Stimulated activated CD4-positive, alpha-beta T cell treated with anti-CD3 and anti-CD28 coated beads, Interleukin-4, amount 100 ng/mL, for 1 hour (primary cell): ENCODE measurements at places on chromosomes 6 and 20.

GRCh38 chr6:118981884-118982574 lies 47.1 kb upstream of the MCM9 start:
- DNase-seq: no peak

DNA sequence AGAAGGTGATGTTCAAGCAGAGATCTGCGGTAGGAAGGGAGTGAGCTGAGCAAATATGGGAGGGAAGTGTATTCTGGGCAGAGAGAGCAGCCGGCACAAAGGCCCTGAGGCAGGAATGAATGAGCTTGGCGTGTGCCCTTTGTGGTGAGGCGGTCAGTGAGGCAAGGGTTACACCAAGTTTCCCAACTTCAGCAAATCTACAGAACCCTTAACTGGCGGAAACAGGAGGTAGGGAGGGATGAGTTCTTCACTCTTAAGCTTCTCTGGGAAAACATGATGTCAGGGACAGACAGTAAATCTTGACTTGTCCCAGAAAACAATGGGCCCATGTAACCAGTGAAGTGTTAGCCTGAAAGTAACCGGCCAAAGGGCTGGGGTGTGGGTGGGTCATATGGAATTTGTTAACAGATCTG lies 97.1 kb upstream of the PTPN1 start:
- DNase-seq: no peak

- peak; percentile 20 for DNase-seq
Measured at GRCh38 chr20:3222635-3223600, 13.6 kb downstream of the ITPA start.

DNA sequence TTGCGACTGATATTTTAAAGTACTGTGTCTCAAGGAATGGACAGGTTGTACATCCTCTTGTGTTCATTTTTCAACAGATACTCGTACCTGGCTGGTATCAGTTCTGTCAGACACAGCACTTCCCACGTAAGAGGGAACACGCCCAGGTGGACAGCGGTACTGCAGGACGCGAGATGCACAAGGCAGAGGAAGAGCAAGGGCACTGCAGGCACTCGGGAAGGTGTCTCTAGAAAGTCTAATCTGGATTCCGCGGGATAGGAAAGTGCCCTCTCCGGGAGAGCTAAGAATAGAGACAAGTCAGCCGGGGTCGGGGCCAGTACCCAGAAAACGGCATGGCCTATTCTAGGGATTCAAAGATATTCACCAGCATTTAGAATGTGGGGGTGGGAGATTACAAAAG lies 94.2 kb upstream of the MBOAT1 start:
- no peak for DNase-seq

GRCh38 chr20:20207872-20208271 lies 155.5 kb downstream of the CFAP61 start:
- no peak for DNase-seq

DNA sequence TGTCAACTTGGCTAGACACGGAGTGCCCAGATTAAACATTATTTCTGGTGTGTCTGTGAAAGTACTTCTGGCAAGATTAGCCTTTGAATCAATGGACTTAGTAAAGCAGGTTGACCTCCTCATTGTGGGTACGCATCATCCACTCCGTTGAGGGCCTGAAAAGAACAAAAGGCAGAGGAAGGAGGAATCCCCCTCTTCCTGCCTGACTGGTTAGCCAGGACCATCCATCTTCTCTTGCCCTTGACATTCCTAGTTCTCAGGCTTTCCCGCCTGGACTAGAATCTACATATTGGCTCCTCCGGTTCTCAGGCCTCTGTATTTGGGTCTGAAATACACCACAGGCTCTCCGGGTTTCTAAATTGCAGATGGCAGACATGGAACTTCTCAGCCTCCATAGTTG lies 74.0 kb upstream of the POPDC3 start:
- DNase-seq: no peak

DNA sequence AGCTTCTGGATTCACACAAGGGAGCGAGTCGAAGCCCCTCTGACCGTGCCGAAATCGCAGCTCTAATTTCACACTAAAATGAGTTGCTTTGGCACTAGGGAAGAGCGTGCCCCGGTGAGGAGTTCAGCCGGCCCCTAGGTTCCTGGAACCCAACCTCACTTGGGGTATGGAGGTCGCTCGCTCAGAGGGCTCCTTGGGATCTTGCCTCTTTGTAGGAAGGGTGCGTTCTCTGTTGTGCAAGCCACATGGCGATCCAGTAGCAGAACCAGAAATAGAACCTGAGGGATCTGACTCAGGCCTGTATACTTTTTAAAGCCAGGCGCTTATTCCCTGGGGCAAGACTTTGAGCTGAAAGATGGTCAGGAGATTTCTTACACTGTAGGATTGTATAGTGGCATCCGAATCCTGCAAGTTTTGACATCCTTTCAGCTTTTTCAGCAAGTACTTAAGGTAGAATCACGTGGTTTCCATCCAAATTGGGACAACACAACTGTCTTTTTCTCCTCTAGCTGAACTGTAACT lies 861 bp upstream of the RALGAPA2 start:
- DNase-seq: no peak

GRCh38 chr6:52284131-52284459 lies 447 bp downstream of the MCM3 start:
- DNase-seq: no peak

DNA sequence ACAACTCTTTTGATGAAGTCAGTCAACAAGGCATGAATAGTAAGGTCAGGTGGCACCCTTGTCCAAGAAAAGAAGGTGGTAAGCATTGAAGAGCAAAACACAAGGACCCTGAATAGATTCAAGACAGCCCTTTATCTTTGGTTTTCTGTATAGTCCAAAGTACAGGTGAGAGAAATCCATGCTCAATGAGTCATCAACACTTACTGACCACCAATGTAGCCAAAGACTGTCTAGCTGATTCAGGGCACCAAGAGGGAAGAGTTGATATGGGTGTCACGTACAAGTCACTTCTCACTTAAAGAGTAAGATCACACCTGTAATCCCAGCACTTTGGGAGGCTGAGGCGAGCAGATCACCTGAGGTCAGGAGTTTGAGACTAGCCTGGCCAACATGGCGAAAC lies 528.3 kb downstream of the CD83 start:
- DNase-seq: no peak

DNA sequence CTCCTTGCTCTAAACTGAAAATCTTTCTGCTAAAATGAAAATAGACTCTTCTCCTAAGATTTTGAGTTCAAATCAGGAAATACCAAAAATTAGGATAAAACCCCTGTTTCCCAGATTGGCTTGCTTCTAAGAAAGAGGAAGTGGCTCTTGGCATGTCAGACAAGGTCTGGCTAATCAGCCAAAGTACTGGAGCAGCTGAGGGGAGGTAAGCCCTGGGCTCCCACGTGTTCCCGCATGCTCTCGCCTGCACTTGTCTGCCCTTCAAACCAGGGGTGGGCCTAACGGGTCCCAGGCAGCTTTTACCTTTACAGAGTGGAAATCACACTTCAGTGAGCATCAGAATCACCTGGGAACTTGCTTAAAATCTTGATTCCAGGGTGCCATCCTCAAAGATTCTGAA lies 43.2 kb upstream of the GABRR1 start:
- DNase-seq: no peak

GRCh38 chr20:41344477-41344876 lies 3.9 kb downstream of the LPIN3 start:
- no peak for DNase-seq

DNA sequence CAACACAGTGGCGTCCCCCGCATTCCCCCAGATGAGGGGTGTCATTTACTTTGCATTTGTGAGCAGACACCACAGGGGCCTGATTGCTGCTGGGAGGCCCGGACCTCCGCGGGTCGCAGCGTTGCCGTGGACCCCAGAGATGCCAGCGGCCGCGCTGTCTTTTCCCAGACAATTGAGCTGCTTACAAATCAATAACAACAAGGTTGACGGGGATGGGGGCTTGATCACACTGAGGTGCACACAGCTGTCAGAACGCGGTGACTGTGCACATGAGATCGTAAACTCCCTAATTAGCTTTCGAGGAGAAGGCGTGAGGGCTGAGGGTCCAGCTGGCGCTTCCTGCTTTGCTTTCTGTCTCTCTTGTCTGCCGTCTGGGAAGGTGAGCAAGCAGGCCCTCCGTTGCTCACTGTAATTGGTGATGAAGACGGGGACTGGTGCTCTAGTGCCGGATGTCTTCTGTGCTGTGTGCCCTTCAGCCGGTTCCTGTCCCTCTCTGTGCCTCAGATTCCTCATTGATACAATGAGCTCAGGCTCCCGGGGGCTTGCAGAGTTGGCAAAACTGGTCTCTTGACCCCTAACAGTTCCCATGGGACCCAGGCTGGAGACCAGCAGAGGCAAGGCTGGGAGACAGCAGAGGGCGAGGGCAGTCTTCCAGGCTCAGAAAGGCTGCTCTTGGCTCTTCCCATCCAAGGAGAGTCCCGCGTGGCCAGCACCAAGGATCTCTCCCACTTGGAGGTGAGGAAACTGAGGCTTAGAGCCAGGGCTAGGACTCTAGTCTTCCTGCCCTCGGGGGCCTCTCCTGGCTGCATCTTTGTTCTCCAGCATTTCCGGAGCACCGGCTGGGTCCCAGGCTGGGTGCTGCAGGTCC lies 126.0 kb upstream of the PMEPA1 start:
- no peak for DNase-seq

GRCh38 chr6:32108094-32108627 lies 977 bp downstream of the TNXB start:
- no peak for DNase-seq

DNA sequence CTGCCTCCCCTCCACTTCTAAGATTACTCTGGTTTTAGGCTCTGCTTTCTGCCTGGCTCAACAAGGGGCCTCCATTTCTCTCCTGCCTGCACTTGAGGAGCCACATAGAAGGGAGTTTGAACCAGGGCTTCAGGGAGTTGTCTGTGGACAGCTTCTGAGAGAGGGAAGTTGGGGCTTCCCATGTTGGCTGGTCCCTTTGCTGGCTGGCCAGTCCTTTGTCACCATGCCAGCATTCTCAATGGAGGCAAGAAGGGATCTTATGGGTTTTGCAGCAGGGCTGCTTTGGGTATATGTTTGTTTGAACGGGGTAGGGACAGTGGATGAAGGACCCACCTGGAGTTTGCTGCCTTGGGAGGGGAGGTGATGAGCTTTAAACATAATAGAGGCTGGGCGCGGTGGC lies 124.9 kb downstream of the CARMIL1 start:
- DNase-seq: no peak

DNA sequence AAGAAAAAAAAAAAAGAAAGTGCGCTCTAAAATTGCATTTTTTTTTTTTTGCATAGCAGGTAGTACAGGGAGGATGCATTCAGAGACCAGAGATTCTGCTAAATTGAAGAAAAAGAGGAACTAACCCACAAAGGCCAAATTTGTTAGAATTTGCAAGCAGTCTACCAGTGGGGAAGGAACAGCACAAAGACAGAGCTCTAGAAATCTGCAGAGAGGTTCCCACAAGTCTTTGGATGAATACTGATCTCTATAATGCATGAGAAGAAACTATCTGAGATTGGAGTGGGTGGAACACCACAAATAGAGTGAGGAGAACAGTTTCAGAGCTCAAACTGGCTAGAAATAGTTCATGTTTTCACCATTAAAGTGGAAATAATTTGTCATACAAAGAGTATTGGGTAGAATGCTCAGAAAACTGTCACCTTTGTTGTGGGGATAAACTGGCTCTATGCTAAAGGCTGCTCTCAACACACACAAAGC lies 79.6 kb upstream of the AHI1 start:
- DNase-seq: no peak

DNA sequence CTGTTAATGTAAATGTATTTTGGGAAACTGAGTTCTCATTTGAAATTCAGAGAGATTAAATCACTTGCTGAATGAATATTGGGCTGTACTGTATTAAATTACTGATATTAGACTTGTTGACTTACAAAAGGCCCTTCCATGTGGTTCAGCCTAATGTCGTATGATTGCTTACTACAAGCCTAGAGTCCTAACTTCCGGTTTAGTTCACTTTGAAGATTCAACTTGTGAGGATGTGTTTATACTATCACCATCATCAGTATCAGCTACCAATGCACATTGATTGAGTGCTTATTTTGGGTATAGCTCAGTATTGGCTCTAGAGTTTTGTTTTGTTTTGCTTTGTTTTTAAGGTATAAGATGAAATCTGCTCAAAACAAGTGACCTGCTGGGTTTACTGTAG lies 48.3 kb downstream of the FAM217A start:
- DNase-seq: no peak

DNA sequence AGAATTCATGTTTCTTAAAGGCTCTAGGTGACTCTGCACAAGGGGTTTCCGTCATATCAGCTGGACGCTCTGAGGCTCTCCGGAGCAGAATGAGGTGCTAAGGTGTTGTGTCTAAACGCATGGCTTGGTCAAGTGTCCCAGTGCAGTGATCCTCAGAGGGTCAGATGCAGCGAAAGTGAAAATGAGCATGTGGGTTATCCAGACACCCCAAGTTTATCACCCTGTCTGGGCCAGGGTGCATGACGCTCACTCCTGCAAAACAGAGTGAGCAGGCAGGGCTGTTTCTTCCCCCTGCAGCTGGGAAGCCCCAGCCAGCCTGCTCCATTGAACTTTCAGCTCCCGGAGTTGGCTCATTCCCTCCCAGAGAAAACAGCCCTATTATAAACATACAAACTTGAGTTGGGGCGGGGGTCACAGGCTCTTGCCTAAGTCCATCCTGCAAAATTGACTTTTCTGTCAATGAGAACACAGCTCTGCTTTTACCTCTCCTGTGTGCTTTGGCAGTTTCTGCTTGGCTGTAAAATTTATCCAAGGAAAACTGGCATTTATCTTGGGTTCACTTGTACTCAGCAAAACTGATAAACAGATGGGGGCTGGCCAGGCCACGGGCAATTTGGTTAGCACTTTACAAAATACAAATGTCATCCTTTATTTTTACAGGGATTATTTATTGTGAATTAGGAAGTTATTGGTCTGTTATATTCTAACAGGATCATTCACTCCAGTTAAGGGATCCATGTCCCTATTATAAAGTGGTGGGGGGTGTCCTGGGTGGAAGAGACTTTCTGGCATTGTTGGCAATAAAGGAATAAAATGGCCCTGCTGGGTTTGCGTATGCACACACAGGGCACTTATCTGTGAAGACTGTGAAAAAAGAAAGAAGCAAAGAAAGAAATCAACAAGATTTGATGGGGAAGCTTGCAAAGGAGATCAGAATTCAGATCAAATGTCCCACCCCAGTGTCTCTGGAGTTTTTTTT lies 154.9 kb downstream of the FOXA2 start:
- no peak for DNase-seq

DNA sequence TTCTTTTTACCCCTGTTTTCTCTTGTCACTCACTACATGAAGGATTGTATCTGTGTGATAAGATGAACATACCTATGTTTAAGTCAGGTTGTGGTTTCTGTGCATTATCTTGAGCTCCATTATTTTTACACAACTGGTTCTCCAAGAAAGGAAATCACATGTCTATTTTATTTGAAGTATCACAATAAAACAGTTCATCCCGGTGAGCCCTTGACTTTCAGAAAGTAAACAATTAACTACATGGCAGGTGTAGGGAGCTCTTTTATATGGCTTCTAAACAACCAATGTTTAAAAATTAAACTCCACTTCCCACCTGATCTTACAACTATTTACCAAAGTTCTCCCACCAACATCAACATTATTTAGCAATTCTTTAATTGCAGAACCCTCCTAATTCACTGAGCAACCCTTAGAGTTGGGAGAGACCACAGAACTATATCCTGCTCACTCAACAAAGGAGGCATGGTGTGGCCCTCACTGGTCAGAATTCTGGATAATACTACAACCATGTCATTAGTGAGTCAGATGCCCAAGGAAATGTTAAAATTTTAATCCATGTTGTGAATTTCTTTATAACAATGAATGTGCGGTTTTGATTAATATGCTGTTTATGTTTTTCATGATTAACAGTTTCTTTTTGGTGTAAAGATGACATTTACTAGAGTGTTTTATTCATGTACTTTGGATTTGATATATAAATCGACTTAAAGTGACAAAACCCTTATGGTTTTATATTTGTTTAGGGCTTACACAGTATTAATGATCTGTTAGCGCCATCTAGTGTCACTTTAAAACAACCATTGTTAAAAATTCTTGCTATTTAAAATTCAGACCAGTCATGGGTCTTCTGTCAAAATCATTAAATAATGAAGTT lies 50.0 kb upstream of the SCGN start:
- DNase-seq: no peak
